Activated naive CD4-positive, alpha-beta T cell (primary cell): ENCODE measurements at places on chromosomes 2 and 18.

- no peak for DNase-seq
Observed at GRCh38 chr2:11711751-11712150, 34.7 kb upstream of the LPIN1 start.

- DNase-seq: no peak
Observed at GRCh38 chr2:185738679-185739472, at the start of gene FSIP2. FSIP2 (plus strand) TSS chr2:185738804; CDS start chr2:185738895, 91 bp downstream.

GRCh38 chr2:84302513-84303412, 156.3 kb downstream of the SUCLG1 start:
- DNase-seq: no peak

DNA sequence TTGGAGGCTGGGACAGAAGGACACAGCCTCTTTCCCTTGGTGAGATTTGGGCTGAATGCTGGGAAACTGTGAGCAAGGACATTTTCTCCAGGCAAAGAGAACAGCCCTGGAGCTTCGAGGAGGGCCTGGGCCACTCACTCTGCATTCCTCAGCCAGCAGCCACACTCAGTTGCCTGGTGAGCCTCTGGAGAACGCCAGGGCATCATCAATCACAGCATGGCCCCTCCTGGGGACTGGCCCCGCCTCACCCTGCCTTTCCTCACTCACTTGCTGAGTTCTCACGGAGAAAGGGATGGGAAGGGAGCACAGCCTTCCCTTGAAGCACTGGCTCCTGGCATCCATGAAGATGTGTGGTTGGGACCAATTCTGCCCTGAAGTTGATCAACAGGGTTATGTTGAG, 55.0 kb downstream of the APOB start:
- no peak for DNase-seq

- DNase-seq: no peak
Observed at GRCh38 chr2:170264522-170264860, 86.5 kb downstream of the MYO3B start.

GRCh38 chr2:69556008-69556407, 87.5 kb downstream of the AAK1 start:
- no peak for DNase-seq

DNA sequence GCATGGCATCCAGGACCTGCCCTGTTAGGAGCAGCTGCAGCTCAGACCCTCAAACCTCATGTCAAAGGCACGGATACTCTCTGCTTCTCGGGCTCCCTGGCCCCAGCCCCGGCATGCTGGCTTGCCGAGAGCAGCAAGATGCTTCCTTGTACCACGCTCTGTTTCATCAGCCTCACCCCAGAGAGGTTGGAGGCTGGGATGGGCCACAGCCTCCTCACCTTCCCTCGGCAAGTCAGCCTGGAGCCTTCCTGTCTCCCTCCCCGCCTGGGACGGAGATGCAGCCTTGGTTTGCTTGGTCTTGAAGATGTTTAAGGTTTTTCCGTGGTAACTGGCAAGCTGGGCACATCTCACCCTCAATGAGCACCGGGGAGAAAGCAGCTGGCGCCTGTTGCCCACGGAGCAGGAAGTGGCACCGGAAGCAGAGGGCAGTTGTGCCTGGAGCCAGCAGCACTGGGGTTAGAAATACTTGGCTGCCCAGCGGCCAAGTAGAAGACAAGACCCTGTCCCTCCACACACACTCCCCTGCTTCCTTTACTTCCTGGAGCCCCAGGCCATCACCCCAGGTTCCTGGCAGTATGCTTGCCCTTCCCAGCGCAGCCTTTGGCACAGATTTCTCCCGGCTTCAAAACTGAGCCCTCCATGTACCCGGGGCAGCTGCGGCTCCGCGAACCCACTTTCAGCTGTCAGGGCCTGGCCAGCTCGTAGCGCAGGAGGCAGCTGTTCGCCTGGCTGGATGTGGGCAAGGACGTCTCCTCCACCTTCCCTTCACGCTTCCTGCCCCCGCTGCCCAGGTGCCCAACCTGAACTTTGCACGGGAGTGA, 17.4 kb downstream of the FBLN7 start:
- no peak for DNase-seq

- no peak for DNase-seq
Observed at GRCh38 chr18:2396162-2396505, 175.2 kb downstream of the METTL4 start.

GRCh38 chr2:192146069-192147015, 48.4 kb downstream of the TMEFF2 start:
- DNase-seq: no peak

GRCh38 chr2:10425699-10426098, 22.4 kb downstream of the ODC1 start:
- DNase-seq: no peak

GRCh38 chr2:147679191-147679954, 165.5 kb upstream of the ACVR2A start:
- no peak for DNase-seq

- no peak for DNase-seq
Observed at GRCh38 chr2:158116936-158117335, 15.3 kb downstream of the UPP2 start.

DNA sequence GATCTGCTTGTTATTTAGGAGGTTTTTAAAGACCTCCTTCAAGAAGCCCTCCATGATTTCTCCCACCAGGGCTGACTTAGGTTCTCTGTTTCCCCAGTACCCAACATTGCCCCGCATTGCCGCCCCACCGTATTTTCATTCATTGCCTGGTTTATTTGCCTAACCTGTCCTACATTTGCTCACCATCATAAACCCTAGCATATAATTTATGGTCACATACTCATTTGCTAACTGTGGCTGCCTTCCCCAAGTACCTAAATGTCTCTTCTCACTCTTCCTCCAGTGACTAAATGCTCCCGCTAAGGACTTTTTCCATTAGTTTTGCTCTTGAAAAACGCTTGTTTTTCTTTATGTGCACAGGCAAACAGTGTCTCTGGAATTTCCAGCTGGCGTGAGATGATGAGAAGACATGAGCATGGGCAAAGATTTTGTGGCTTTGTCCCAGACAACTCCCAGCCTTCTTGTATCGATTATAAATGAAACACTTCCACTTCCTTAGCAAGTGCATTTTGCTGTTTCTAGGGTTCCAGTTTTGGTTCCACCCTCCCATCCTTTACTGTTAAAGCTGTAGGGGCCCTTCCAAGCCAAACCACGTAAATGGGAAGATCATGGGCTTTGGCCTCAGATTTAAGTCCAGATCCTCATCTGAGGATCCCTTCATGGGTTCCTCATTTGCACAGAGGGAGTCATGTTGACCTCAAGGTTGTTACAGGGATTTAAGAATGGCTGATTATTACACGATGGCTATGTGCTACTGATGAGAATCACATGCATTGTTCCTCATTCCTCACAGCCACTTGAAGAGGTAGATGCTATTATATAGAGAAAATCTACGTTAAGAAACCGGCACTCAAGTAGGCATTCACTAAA, 21.0 kb upstream of the ARMC9 start:
- no peak for DNase-seq

GRCh38 chr18:13207294-13207693, 11.3 kb upstream of the LDLRAD4 start:
- no peak for DNase-seq

GRCh38 chr2:72579591-72580180, 246.1 kb downstream of the EXOC6B start:
- no peak for DNase-seq

DNA sequence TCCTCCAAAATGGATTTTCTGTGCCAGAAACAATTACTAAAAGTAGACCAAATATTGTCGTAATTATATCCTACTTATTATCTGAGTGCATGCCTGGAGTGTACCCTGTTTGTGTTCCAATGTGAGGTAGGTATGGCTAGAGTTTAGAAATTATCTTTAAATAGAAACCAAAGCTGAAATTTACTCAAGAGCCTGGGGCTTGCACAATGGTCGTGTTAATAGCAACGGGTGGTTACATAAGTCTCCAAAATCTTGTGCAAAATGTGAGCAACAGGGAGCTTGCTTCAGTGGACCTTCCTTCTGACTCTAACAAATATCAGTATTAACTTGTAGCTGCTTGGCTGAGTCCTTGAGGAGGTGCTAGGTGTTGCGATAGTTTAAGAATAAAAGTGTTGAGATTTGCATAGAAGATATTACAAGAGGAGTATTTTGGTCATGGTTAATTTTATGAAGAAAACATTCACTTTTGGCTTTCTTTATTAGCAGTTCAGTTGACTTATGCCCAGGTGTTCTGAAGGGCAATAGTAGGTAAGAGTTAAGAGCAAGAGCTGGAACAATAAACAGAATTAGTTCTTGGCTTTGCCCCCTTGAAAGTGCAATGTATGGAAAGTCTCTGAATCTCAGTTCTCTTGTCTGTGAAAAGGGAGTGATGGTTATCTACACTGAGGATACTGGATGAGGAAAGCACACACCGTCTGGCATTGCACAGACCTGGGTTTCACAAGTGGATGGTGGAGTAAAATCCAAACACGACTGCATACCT, 4.6 kb downstream of the CXCR4 start:
- no peak for DNase-seq

- no peak for DNase-seq
Observed at GRCh38 chr2:108169982-108170625, 69.7 kb upstream of the SULT1C3 start.

GRCh38 chr2:234641086-234641485, 144.2 kb upstream of the ARL4C start:
- no peak for DNase-seq

- no peak for DNase-seq
Observed at GRCh38 chr2:11872247-11872947, 126.0 kb downstream of the LPIN1 start.

DNA sequence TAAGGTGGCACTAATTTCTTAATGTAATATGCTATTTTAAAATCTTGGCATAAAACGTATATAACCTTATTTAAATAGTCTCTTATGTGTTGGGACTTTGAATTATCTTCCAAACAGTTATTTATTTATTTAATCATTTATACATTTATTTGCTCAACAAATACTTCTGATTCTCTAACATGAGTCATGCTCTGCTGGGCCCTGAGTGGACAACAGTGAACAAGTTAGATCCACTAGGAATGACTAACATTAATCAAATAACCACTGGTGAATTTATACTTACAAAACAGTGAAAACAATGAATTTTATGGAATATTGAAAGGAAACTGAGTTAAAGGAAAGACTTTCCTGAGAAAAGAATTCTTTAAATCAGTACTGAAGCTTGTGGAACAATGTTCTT, 1257.2 kb upstream of the CHAC2 start:
- no peak for DNase-seq

DNA sequence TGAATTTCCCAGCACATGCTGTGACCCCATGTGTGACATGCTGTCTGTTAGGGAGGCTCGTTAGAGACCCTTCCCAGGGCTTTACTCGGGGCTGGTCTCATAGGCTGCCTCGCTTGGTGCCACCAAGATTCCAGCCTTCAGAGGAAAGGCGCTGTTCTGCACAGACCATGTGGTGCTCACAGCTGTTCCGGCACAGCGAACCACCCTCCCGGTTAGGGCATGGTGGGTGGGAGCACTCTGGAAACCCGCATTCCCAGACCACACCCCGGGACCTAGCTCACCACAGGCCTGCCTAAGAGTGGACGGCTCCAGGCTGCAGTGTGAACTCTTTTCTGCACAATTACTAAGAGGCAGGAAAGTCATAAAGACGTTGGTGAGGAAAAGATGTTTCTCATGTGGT, 112.0 kb downstream of the MBP start:
- no peak for DNase-seq

- no peak for DNase-seq
Observed at GRCh38 chr18:35430721-35431373, 53.7 kb upstream of the ZNF396 start.

GRCh38 chr18:961644-962355, 57.1 kb downstream of the ADCYAP1 start:
- DNase-seq: no peak

GRCh38 chr2:37472959-37473358, 128.5 kb downstream of the QPCT start:
- DNase-seq: no peak

DNA sequence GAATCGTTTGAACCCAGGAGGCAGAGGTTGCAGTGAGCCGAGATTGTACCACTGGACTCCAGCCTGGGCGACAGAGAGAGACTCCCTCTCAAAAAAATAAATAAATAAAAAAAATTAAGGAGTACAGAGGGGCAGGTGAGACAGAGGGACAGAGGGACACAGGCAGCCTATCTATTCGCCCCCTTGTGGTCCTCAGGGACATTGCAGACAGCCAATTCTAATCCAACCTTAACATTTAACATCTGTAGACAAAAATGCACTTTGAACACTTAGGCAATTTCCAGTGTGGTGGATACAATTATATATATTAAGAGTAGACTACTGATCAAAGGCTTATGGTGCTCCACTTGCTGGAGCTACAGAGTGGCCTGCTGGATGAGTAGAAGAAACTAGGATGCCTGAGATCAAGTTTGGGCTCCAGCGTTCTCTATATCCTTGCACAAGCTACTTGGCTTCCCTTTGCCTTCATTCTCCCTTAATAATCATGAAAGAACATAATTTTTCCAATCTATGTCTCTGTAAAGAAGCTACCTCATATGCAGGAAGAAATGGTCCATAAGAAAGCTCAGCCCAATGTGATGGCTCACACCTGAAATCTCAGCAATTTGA, 8.2 kb upstream of the SMARCAL1 start:
- peak; percentile 3 for DNase-seq

GRCh38 chr18:50911006-50911405, 32.1 kb downstream of the ME2 start:
- DNase-seq: no peak

DNA sequence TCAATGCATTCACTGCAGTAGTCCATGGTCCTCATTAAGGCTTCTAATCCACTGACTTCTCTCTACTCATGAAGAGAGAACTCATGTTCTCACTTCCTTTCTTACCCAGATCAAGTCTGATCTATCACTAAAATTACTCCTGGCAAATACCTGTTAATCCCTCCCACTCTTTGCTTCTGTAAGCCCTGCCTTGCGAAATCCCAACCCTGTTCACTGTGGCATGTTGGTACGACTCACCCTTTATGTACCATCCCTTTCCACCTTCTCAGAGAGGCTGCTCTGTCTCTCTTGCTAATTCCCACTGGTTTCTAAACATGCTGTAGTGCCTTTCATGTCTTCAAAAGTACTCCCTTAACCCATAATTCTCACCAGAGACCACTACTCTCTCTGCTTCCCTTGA, 272.2 kb upstream of the ACVR2A start:
- no peak for DNase-seq

DNA sequence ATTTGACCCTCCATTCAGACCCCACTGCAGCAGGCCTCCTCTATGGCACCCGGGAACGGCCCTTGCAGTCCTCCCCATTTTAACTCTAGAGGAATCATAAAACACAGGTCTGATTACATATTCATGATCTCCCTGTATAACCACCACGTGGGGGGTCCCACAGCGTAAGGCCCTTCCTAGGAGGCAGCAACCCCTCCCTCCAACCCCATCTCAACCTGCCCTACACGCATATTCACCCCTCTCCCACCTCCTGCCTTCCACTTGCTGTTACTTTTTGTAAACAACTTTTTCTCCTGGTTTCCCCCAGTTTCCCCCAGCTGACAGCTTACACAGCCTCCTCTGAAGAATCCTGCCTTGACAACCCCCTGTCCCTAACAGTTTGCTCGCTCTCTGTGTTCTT, 85.1 kb upstream of the FOXI3 start:
- DNase-seq: no peak

- no peak for DNase-seq
Observed at GRCh38 chr2:43905371-43905803, 66.6 kb downstream of the ABCG8 start.
